ENCODE measurements at places on chromosomes 7 and 10.

- no peak for DNase-seq
Observed at GRCh38 chr7:121023683-121024511, 35.4 kb downstream of the CPED1 start.

DNA sequence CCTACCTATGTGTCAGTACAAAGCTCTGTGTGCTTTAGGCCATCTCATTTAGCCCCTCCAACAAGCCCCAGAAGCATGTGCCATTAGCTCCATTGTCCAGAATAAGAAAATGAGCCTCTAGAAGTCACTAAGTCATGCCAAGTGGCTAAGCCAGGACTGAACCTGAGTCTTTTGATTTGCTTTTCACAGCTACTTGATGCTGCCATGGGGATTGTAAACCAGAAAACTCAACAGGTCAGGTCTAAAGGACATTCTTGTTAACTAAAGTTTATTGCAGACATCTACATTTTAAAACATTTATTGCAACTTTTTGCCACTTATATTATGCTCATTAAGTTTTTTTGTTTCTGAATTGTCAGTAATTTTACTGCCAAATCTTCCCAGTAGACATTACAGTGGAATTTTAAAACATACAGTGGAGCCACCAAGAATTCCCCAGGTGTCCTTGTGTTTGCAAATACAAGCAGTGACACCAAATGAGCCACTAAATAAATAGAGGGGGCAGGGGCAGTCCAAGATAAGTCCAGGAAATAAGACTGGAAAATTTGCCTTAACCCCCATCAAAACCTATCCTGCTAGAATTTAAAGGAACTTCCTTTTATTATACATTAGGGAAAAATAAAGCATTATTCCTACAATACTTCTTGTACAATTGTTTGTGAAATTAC is 115.9 kb downstream of the RAPGEF5 start:
- DNase-seq: no peak

- no peak for DNase-seq
Observed at GRCh38 chr10:132592790-132593383, 55.3 kb downstream of the INPP5A start.

DNA sequence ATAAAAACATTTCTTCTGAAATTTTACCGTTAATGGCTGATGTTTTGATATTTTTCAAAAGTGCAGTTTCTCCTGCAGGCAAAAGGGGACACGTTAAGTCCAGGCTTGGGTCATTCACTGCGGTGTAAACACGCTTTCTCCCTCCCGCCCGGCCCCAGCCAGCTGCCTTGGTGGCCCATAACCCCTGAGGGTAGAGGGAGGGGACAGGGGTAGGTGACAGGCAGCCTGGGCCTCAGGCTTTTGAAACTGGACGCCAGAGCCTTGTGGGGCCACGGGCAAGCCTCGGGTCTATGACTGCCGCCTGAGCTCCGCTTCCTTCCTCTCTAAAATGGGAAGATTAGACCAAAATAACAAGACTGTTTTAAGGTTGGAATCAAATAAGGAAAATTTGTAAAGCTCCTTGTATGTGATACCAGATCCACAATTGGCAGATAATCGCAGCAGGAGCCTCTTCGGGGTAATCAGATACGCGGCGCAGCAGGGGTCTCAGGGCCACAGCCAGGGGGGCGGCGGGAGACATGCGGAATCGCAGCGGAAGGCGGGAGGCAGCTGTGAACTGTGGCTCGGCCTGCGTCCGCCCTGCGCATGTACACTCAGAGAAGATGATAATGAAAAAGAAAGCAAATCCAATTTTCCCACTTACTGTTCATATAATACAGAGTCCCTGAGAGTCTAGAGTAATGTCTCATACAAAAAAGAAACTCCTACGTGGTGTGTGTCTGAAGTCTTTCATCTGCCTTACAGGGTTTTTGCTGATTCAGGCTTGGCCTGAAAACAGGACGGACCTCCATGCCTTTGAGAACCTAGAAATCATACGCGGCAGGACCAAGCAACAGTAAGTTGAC is 138.3 kb downstream of the EGFR start:
- no peak for DNase-seq

DNA sequence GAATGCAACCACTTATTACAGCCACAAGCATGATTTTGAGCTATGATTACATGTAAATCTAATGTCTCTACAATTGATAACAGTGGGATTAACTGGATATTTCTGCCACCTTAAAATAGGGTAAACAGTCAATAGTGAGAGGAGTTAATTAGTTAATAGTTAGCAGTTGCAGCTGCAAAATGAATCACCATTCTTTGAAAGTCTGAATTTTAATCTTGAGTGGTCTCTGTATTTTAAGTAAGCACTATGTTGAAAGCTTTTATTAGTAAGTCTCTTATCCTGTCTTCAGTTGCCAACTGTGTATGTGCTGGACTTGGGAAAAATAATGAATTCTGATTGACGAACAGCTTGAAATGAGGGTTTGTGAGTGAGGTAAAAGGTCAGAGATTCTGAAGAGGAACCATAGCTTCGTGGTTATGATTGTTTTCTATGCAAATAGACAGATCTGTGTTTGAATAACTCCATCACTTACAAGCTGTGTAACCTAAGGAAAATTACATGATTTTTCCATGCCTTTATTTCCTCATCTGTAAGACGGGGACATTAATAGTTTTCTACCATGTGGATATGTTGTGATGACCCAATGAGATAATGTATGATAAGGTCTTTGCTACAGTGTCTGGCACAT is 75.2 kb downstream of the RNLS start:
- DNase-seq: no peak
